CD4-positive, alpha-beta T cell treated with Interleukin-4 for 4 hours (primary cell): ENCODE measurements at places on chromosomes 4 and X.

DNA sequence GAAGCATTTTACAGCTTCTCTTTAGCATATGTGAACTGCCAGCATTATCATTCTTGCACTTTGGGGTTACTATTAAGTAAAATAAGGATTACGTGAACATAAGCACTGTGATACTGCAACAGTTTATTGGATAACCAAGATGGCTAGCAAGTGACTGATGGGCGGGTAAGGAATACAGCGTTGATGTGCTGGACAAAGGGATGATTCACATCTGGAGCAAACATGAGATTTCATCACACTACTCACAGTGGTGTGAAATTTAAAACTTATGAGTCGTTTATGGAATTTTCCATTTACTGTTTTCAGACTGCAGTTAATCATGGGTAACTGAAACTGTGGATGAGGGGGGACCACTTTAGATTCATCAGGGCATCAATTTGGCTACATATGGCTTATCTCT, 16.0 kb downstream of the NBDY start:
- no peak for DNase-seq

GRCh38 chr4:139887376-139887802, 221.8 kb downstream of the MGST2 start:
- no peak for DNase-seq

DNA sequence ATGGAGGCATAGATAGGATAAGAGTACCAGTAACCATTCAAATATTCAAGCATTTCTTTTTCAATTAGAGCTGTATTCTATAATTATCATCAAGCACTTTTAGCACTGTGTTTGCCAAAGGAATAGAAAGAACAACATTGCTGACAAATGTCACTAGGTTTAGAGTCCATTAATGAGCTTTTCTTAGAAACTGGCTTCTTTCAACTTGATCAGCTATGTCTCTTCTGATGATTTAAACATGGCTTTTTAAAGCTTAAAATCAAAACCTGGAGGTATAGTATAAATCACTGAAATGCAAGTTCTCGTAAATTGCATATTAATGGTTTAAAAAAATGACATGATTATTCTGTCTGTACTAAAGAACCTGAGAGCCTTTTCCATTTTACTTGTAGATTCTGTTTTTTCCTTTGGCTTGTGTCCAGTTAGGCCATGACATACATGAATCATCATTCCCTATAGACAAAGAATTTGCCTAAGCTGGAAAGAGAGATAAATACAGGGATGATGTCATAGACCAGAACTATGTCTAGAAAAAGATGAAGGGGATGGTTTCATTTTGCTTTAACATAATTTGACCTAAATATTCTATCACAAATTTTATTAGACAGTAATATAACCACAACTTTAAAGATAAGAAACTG, 340.1 kb upstream of the CTSO start:
- DNase-seq, result no peak

GRCh38 chr4:63302792-63303191, 1106.5 kb downstream of the TECRL start:
- DNase-seq, result no peak

DNA sequence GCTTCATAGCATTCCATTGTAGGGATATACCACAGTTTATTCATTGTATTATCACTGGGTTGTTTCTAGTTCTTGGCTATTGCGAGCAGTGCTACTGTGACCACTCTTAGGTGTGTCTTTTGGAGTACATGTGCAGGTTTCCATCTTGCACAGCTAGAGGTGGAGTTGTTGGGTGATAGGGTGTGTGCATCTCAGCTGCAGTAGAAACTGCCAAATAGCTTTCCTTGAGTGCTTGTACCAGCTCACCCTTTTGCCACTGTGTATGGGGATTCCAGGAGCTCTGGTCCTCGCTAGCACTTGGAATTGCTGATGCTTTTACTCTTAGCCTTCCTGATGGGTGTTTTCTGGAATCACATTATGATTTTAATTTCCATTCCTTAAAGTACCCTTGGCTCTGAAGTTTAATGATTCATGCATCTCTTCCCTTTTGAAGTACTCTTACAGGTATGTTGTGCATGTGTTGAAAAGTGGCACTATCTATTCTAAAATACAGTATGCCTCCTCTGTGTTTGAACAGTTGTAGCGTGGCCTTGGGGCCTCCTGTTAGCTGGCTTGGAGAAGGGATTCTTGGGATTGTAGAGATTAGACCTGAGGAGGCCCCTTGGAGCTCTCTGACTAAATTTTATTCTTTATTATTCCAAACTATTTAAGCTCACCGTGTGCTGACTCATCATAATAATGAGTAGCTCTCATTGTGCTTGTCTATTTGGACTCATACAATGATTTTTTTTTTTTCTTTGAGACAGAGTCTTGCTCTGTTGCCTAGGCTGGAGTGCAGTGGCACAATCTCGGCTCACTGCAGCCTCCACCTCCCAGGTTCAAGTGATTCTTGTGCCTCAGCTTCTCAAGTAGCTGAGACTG, 38.4 kb downstream of the HTT start:
- DNase-seq, result no peak

DNA sequence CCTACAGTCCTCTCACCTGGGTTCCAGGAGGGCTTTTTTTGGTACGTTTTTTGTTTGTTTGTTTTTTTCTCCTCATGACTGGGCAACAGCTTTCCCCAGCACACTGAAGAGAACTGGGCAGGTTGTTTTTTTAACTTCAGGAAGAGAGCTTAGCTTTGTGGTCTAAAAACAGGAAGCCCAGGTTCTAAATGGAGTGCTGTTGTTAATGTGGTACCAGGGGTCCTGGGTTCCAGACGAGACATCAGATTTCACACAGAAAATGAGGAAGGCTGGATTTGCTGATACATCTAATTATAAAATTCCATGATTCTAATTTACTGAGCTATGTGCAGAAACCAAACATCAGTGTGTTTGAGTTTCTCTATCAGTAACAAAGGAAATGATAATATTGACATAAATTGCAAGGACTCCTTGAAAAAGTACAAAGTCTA, 4.2 kb downstream of the MYOZ2 start:
- DNase-seq, result peak; percentile 21

- DNase-seq, result no peak
These were observed 57.2 kb upstream of the PUDP start for GRCh38 chrX:7205037-7205577.

DNA sequence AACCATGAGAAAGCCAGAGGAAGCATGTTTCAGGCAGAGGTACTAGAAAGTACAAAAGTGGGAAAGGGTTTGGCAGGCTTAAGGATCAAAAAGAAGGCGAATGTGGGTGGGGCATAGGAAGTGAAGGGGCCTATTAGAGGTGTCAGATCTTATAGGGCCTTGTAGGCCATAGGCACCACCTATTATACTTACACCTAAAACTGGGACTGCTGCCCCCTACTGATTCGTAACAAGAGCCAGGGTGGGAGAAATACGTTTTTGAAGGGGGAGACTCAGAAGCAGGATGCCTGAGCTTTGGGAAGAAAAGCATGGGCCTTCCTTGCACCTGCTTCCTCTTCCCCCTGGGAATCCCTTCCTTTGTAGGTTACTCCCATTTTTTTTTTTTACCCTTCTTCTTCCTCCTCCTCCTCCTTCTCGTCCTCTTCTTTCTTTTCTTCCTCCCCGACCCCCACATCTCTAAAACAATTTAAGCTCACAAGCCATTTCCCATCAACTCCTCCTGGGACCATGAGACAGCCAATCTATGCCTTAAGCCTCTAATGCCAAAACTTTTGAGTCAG, 40.7 kb upstream of the GPC3 start:
- no peak for DNase-seq

- DNase-seq, result no peak
These were observed 191.2 kb downstream of the ZNF330 start for GRCh38 chr4:141411936-141412335.

DNA sequence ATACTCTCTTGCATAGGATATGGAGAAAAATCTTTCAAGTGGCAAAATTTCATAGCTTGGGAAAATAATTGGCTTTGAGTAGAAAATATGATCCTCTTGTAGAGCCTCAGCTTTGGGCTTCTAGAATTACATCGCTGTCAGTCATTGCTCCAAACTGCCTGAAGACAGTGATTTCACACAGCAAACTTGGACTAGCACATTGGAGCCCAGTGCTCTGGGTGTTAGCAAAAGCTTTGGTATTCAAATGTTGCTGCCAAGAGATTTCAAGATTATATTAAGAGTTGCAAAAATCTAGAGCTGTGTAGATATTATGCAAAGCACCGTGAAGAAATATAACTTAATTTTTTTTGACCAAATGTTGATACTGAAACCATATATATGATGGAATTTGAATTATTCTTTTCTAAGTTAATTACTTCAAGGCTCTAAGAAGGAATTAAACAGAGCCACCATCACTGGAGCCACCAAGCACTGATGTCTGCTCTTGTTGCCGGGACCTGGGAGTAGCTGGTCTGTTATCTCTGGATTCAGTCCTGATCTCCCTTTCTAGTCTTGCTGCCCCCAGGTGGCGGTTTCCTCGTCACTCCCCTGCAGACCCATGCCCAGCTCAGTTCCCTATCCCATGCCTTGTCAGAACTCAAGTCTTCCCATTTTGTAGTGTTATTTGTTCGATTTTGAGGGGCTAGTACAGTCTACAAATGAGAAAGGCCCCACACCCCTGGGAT, 260.7 kb upstream of the SFRP2 start:
- no peak for DNase-seq
